ENCODE measurements at places on chromosomes 12 and 14. TPM values are rescaled to one million over a fixed set of nuclear protein-coding genes. Genes with fewer than 3 reads are reported as not detected.

Gene IAPP
- total RNA-seq, result not detected

Gene HOXC9
- 9.6 TPM for total RNA-seq

Gene TEX22
- 0.10 TPM for total RNA-seq

Gene TMEM19
- total RNA-seq, result 55.0 TPM

Gene ERP27
- total RNA-seq, result not detected

Gene IFNG-AS1
- not detected for total RNA-seq

Gene TMTC1
- 159 TPM for total RNA-seq

- no peak for DNase-seq
These were observed 233.2 kb upstream of the BTG1 start for GRCh38 chr12:92378682-92379479.

- DNase-seq, result no peak
These were observed 245.9 kb downstream of the NPAS3 start for GRCh38 chr14:33184587-33184986.

DNA sequence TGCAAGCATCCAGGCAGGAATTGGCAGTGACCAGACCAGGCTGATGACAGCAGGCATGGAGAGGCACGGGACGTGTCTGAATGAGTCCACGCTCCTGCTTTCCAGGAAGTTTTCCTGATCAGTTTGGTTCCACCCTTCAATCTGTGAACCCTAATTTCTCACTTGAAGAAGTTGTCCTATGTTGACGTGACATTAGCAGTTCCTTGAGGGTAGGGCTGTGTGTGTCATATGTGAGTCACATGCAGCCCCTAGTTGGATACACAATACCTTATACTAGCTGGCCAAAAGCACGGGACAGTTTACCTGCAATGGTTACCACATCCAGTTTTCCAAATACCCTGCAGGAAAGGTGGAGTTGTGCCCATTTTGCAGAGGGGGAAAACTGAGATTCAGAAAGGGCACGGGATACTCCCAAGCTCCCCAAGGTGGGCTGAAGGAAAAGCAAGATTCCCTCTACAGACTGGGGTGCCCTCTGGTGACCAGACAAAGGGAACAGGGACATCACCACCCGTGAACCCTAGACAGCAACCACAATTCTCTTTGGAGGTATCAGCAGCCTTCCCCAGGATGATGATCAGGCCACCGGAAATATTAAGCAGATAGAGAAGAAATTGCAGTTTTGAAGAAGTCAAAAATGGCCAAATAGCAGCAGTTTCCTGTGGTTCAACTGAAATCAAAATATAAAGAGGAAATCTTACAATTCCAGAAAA lies 194.5 kb downstream of the PHETA1 start:
- DNase-seq, result peak; percentile 13

GRCh38 chr12:105671720-105672119 lies 341.2 kb downstream of the C12orf75 start:
- no peak for DNase-seq

DNA sequence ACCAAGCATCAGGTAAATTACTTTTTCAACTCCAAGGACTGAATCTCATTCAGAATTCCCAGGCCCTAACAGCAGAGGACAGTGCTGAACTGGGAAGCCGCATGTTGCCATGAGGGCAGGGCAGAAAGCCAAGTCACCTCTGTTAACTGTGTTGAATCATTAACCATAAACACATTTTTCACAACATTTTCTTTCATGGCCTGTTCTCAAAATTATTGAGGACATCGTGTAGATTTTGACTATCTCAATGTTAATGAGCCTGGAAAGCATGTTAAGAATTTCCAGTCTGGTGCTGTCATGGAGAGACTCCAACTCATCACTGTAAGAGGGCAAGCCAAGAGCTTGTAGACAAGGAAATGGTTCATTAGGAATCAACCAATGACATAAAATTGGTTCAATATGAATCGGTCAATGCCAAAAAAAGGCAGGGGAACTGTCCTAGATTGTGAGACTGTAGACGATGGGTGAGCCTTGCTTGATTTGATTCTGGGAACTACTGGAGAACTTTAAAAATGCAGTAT lies 33.7 kb downstream of the CPM start:
- DNase-seq, result peak; percentile 64

GRCh38 chr14:30648471-30648870 lies 26.4 kb downstream of the SCFD1 start:
- no peak for DNase-seq

DNA sequence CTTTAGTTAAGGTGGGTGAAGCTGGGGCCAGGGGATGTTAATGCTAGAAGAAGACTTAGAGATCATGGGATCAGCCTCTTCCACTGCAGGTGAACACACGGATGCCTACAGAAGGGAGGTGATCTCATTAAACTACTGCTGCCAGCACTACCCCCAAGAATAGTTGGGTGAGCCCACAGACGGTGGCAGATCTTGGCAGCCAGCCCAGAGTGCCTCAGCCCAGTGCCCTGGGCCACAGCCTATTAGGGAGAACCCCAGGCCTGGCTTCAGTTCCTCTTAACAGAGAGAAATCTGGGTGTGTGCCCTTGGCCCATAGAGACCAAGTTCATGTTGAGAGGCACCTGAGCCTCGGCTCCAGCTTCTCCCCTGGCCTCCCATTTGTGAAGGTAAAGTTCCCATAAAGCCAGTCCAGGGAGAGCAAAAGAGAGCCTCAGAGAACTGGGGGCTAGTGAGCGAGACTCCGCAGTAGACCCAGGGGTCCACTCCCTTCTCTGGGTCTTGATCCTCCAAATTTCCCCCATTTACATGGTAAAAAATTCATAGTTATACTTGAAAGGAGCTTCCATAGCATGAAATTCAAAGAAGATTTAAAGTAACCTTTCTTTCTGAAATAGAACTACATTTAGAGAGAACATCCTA lies 125.0 kb upstream of the CCND2 start:
- peak; percentile 36 for DNase-seq

DNA sequence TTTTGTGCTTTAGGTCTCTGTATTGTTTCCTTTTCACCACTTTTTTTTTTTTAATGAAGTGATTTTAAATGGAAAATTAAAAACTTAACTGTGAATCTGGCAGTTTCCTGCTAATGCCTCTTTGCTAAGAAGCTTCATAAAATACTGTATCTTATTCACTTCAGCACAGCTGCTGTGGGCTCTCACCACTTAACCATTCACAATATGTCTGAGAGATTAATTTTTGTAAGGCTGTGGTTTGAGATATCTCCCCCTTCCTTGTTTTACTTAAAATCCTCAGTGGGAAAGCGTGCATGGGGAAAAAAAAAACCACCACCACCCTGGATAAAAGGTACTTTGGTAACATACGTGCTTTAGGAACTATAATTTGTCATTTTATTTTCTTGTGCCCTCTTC lies 115.9 kb downstream of the ETV6 start:
- peak; percentile 41 for DNase-seq

- DNase-seq, result no peak
These were observed 85.9 kb upstream of the REP15 start for GRCh38 chr12:27610374-27610773.

- DNase-seq, result no peak
These were observed 93.2 kb upstream of the SOX5 start for GRCh38 chr12:24042651-24043050.

DNA sequence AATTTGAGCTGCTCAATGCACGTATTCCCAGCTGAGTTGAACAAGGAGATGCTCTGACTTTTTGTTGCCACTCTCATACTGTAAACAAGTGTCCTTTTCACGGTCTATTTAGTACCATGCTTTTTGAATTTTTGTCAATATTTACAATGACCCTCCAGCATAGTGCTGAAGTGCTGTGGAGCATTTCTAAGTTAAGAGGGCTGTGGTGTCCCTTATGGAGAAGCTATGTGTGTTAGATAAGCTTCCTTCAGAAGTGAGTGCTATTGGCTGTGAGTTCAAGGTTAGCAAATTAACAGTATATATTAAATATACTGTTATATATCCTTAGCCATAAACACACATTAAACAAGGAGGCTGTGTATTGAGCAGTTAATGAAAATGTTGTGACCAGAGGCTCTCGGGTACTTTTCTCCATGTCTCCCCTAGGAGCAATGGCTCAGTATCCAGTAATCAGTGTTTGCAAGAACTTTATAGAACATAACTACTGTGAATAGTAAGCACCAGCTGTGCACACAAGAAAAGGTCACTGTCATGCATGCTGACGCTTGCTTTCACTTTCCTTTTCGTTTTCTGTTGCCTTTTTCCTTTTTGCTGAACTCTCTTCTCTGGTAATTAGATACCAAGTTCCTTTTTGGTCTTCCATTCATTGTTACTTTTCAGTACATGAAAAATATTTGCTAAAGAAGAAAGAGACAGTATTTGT lies 187.2 kb upstream of the NEDD1 start:
- DNase-seq, result peak; percentile 36

DNA sequence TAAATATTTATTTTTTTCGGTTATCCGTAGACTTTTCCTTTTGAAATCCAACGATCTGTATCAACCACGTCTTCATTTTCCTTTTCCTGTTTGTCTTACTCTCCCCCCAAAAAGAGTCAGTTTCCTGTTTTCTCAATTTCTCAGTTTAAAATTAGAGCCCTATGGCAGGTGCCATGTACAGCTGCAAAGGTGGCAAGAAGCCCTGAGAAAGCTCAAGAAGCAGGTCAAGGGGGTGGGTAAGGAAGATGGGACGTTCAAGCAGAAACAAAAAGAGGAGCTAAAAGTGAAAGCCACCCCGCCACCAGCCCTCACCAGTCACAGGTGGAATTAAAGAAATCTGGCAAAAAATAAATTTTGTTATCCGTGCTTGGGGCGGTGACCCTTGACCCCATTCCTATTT lies 26.7 kb downstream of the SLC35E3 start:
- no peak for DNase-seq
